ENCODE measurements at places on chromosomes 1 and 21. TPM values are rescaled to one million over a fixed set of nuclear protein-coding genes. Genes with fewer than 3 reads are reported as not detected.

DNA sequence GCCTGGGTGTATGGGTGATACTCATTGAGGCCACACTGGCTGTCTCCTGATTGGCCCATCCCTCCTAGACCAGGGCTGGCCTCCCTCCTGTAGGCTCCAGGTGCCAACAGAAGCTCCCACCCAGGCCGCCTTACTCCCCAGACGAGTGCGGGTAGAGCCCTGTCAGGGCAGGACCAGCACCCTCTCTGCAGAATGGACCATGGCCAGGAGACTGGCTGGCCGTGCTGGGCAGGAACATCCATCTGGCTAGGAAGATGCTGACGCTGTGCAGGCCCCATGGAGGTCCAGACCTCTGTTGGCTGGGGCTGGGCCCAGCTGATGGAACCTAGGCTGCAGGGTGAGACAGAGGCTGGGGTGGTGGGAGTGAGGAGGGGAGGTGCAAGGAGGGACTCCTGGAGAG is 25.0 kb upstream of the EPB41 start:
- no peak for DNase-seq

GRCh38 chr1:161929137-161929536 is 94.5 kb downstream of the OLFML2B start:
- DNase-seq, result no peak

DNA sequence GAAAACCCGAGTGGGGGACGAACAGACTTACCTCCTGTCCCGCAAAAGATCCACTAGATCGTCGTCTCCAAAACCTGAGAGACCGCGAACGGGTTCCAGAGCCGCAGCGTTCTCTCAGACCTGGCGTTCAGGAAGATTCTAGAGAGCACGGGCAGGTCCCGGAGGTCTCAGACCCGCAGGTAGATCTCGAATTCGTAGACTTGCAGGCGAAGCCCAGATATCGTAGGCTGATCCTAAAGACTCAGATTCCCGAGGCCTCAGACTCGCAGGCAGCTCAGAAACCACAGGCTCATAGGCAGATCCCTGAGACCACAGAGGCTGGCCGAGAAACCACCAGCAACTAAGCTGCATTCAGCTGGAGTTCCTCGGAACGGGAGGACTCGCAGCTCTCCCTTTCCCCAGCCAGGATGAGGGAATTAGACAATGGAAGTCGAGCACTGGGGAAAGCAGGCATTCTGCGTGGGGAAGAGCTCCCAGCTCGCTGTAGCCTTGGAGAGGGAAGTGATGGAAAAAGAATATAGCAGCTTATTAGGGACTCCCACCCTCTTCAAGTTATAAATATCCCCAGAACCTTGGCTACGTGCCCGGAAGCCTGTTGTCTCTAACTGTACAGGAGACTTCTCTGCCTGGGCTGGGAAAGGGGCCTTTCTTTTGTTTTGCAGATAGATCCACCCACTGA is at the start of gene ZNF436:
Gene ZNF436, minus strand, starts transcription at position 502 of the 679 bp plus-strand sequence. CDS start 1,831 bp downstream, outside the sequence.
- DNase-seq, result peak; percentile 69

DNA sequence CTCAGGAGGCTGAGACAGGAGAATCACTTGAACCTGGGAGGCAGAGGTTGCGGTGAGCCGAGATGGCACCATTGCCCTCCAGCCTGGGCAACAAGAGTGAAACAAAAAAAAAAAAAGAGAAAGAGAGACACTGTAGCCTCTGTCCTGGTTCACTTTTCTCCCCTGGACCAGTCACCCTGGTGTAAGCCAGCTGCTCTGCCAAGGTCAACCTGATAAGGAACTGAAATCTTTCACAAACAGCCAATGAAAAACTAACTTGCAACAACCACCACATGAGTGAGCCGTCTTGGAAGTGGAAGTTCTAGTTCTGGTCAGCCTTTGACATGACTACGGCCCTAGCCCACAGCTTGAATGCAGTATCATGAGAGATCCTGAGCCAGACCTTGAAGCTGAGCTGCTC is 36.8 kb upstream of the CXADR start:
- no peak for DNase-seq

DNA sequence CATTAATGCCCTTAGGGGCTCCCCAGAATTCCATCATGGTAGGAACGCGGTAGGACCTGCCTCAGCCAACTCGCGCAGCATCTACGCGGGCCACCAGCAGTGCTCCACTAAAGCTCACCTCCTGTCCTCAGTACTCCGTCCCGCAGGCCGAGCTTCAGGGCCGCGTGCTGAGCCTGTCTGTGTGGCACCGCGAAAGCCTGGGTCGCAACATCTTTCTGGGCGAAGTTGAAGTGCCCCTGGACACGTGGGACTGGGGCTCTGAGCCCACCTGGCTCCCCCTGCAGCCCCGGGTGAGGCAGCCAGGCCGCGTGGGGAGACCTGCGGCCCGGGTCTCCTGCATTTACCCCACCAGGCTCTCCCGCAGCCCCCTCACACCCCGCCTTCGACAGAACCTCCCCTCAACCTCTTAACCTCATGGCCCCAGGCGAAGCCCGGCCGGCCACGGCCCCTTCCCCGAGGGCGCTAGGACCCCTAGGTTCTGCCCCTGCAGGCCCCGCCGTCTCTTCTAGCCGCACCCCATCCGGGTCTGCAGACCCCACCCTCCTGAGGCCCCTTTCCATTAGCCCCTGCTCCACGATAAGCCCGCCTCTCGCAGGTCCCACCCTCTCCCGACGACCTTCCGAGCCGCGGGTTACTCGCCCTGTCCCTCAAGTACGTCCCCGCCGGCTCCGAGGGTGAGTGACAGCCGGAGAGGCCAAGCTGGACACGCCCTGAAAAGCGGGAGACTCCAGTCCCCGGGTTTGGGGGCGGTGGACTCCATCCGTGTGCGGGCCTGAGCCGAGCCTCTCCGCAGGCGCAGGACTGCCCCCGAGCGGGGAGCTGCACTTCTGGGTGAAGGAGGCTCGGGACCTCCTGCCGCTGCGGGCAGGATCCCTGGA is 9.1 kb downstream of the SYTL1 start:
- no peak for DNase-seq

DNA sequence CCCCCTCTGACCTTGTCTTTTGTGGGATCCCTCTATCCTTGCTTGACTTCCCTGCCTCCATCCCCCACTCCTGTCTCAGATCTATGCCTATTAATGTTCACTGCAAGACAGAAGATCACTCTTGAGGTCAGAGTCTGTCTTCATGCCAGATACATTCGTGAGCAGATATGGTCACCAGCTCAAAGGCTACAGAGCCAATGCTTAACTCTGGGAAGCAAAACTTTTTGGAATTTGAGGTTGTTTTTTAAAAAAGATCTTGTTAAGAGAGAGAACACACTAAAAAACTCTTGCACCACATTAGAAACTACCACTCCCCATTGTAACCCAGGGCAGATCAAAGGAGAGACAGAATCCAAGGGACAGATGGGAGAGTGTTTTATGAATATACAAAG is 17.1 kb upstream of the A3GALT2 start:
- no peak for DNase-seq

PM20D1 gene
- 0.98 TPM for total RNA-seq

DNA sequence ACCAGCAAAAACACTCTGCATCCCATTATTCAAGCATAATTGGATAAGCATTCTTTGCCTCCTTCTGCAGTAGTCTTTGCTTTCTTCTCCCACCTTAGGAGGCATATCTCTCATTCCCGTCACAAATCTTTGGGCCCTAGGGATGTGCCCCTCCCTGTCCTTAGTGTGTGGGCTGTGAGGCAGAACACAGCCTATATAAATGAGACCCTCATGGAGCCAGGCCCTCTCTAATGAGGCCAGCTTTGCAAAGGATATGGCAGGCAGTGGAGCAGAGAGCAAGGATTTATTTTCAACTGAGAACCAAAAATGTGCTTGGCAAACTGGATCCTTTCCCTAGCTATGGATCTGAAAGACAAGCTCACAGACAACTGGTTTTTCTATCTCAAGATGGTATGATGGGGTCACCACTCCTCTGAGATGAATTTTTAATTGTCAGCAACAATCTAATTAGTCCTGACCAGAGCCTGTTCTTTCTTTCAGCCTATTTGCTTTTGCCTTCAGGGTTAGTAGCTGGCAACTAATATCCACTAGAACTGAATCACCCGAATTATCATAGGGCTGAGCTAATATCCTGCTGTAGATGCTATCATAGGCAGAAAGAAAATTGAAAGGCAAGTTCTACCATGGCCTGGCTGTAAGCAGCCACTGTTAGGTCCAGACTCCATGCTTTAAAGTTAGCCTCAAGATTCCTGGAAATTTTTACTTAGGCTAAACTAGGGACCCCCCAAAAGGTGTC is 134.2 kb downstream of the SYT2 start:
- no peak for DNase-seq

- DNase-seq, result no peak
These were observed 554.2 kb downstream of the NUF2 start for GRCh38 chr1:163875927-163876320.

- DNase-seq, result no peak
These were observed 80.4 kb upstream of the C1orf87 start for GRCh38 chr1:60153961-60154360.

FOXE3 gene
- not detected for total RNA-seq

- DNase-seq, result no peak
These were observed 486.3 kb downstream of the NPHP4 start for GRCh38 chr1:5505944-5506343.

GRCh38 chr1:47436979-47437446 is 831 bp upstream of the FOXD2 start:
- no peak for DNase-seq

DNA sequence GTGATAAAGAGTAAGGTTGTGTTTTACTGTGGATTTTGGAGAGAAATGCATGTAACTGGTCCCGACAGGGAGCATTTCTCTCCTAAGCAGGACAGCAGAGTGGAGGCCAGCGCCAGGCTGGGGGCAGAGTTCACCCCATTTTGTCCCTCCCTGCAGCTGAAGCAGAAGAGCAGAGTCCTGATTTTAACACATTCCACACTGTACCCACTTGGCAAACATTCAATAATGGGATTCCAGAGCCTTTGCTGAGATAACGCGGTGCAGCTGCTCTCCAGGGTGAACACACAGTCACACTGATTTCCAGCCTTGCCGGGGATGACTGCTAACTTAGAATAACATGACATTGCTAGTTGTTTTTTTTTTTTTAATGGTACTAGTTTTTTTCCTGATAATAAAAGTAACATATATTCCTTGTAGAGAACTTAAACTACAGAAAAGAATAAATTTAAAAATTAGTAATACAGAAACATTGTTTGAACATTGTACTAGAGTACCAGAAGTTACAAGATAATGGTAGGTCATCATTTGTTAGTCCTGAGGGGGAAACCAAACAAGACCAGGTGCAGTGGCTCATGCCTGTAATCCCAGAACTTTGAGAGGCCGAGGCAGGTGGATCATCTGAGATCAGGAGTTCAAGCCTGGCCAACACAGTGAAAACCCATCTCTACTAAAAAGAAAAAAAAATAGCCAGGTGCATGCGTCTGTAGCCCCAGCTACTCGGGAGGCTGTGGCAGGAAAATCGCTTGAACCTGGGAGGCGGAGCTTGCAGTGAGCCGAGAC is 77.2 kb downstream of the SCCPDH start:
- no peak for DNase-seq

DNA sequence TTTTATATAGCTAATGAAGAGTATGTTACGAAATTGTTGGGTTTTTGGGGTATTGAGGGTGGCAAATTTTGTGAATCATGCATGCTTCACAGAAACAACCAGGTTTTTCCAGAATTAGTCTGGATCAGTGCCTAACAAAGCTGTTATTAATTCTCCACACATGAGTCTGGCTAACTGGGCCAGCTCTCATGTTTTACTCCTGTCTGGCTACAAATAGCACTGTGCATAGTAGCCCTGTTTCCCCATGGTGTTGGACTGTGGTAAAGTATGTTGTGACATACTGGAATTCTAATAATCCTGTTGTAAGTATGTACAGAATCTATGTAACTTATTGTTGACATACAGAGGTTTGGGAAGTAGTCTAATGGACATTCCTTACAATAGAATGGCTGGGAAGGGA is 35.8 kb downstream of the S100B start:
- no peak for DNase-seq

GRCh38 chr21:45163413-45164123 is 89.2 kb downstream of the ADARB1 start:
- no peak for DNase-seq

EPHB2 gene
- total RNA-seq, result 12.6 TPM

DNA sequence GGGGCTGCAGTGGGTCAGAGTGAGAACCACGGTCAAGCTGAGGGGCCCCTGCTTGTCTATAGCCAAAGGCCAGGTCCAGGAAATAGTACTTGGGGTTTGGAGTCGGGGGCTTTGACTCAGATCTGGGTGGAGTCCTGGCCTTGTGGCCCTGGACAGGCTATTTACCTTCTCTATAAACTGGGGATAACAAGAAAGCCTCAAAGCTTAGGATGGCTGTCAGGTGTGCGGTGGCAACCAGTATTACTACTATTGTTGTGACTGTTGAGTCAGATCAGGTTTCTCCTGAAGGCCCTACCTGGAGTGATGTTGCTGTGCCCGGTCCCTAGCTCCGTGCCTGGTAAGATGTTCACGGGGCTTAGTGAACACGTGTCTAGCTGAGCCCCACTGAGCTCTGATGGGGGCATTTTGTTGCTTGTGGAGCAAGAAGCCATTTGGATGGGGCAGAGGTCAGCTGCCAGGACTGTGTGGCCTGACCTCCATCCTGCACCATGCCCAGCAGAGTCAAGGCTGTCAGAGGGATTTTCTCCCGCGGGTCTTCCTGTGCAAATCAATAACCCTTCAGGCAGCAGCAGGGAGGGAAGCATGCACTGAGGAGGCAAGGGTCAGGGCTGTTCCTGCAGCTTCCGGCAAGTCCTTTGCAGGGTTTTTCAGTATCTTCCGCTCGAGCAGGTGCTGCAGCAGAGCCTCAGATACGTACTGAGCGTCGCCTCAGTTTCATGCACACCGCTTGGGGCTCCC is 170.3 kb downstream of the CAMTA1 start:
- no peak for DNase-seq

LCE2B gene
- not detected for total RNA-seq

DNA sequence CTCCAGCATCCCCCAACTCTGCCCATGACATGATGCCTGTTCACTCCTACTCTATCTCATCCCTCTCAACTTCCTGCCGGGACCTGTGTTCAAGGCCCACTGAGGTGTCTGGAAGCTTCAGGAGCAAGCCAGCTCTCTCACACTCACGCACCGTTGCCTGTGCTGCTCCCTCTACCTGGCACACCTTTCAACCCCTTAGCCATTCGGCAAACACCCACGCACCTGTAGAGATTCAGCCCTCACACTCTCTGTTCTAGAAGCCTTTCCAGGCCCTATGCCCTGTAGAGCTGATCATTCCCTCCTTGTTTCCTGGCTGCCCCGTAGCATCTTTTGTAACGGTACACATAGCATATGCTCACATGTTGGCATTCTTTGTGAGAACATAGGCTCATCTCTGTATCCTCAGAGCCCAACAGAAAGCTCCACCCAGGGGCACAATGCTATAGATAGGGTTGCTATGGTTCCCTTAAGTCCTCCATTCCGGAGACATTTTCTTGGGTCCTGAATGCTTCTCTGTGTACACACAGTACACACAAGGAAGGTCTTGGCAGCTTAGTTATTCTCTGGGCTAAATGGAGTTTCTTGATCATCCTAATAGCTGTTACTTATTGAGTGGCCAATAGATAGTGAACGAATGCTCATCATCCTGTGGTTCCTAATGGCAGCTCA is 1.3 kb downstream of the C8B start:
- DNase-seq, result no peak

GRCh38 chr1:185292237-185292636 is 24.8 kb downstream of the IVNS1ABP start:
- no peak for DNase-seq
